ENCODE measurements at places on chromosomes 2 and 18.

GRCh38 chr2:120934574-120935338, 199.1 kb downstream of the GLI2 start:
- peak; percentile 91 for DNase-seq

GRCh38 chr2:12050396-12050795, 304.0 kb downstream of the LPIN1 start:
- DNase-seq: peak; percentile 52

DNA sequence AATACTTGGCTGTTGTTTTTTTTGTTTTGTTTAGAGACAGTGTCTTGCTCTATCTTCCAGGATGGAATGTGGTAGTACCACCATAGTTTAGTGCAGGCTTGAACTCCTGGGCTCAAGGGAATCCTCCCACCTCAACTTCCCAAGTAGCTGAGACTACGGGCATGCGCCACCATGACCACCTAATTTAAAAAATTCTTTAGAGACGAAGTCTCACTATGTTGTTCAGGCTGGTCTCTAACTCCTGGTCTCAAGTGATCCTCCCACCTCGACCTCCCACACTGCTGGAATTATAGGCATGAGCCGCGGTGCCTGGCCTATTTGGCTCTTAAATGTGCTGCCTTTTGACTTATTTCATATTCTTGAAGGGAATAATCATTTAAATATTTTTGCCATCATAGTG, 60.1 kb downstream of the PTPN4 start:
- DNase-seq: no peak

DNA sequence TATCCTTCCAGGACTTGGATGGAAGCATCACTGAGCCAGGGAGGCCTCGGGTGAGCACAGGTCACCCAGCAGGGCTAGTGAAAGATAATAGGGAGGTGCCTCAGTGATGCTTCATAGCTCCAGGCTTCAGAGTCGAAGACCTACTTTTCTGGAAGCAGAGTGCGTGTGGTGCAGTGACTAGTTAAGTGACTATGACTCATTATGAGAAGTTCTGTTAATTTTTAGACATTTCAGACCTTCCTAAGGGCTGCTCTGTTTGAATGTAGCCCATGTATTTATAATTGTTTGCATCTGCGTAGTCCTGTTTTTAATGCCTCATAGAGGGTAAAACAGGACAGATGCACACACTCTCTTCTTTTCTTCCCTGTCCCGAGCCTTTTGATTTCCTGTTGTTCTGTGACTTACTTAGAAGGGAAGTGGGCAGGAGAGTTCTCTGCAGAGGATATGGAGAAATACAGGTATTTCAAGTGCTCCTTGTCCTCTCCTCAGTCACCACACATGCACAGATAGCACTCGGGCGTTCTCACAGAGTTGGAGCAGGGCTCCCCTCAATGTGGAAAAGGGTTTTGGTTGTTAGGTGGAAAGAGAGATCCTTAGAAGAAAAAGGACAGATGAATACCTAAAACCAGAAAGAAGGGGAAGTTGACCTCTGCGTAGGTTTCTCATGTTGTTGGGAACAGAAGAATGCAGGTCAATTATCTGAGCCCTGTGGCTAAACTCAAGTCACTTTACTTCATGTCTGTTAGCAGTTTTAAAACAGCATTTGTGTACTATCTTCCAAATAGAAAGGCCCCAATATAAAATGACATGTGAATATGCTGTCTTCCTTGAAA, 34.7 kb downstream of the RALB start:
- DNase-seq: peak; percentile 88

DNA sequence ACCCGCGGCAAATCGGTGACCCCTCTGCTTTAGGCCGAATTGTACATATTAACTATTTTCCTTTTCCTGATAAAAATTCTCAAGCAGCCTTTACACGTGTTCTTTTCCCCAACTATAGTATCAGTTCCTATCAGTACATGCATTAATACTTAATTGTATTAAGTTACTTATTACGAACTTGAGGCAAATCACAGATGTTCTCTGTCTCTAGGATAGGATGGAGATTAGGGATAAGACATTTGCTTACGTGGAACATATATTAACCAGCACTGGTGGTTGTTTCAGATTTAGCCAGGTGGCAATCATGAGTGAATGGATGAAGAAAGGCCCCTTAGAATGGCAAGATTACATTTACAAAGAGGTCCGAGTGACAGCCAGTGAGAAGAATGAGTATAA, 675 bp downstream of the GEMIN6 start:
- DNase-seq: no peak

All from iris pigment epithelial cell (primary cell).